Bronchial epithelial cell (primary cell): ENCODE measurements at places on chromosomes 1 and 21.

- DNase-seq = no peak
Observed at GRCh38 chr1:246582301-246583055, 16.2 kb downstream of the CNST start.

GRCh38 chr1:214843281-214843680 is 239.3 kb upstream of the KCNK2 start:
- peak; percentile 16 for DNase-seq

GRCh38 chr1:235820061-235820460 is 46.6 kb downstream of the LYST start:
- no peak for DNase-seq

DNA sequence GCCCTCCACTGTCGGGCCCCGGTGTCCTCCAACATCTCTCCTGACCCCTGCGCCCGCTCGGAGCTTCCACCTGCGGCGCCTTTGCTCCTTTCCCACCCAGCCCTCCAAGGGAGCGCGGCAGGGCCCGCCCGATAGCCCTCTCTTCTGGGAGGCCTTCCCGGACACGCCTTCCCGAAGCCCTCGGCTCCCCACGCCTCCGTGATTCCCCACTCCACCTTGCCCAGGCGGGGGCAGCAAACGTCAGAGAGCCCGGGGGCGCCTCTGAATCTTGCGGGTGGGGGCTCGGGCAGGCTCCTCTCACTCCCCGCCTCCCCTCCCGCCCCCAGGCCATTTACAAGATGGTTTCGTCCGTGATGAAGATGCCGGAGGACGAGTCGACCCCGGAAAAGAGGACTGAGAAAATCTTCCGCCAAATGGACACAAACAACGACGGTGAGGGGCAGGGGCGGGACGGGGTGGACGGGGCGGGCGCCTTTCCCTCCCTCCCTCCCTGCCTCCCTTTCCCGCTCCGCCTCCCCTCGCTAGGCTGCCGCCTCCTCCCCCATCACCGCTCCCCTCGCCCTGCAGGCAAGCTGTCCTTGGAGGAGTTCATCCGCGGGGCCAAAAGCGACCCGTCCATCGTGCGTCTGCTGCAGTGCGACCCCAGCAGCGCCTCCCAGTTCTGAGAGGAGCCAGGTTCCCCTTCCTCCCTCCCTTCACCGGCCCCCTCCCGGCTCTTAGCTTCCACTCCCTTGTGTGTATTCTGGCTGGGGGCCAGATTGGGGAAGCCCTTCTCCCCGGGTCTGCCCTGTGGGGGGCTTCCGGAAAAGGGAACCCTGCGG is 7.1 kb downstream of the HPCA start:
- DNase-seq = no peak

GRCh38 chr1:107493111-107493716 is 352.4 kb downstream of the NTNG1 start:
- no peak for DNase-seq

GRCh38 chr1:98556521-98557158 is 104.9 kb upstream of the SNX7 start:
- peak; percentile 64 for DNase-seq

DNA sequence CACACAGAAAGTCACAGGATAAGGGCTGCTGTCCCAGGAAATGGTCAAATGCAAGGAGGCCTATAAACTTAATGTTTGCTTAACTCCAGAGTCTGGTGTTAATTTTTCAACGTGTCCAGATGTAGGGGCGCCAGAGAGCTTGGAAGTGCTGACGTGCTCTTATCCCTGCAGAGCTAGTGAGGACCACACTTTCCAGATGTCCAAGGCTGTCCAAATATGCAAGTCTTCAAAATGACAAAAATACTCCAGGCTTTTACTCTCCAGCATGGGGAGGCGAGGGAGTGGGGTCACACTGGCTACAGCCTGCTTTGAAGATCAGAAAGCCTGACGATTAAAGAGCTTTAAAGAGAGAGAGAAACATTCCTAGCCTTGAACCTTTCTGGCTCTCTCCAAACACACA is 57.6 kb downstream of the ABCA4 start:
- peak; percentile 32 for DNase-seq

GRCh38 chr1:203743091-203743571 is 21.9 kb upstream of the LAX1 start:
- no peak for DNase-seq

DNA sequence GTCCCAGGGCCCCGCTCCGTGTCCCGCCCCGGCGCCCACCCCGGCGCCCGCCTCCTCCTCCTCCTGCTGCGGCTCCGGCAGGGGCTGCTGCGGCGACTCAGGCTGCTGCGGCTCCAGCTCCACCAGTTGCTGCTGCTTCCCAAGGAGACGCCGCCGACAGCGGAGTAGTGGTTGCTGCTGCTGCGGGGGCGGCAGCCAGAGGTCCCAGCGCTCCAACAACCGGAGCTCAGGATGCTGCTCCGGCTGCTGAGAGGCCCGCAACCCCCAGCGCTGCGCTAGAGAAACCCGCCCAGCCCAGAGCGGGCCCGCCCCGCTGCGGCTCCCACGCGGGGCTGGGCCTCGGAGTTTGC is 1.1 kb downstream of the CRCT1 start:
- peak; percentile 44 for DNase-seq

- no peak for DNase-seq
Observed at GRCh38 chr1:157910270-157910669, 68.7 kb upstream of the CD5L start.

DNA sequence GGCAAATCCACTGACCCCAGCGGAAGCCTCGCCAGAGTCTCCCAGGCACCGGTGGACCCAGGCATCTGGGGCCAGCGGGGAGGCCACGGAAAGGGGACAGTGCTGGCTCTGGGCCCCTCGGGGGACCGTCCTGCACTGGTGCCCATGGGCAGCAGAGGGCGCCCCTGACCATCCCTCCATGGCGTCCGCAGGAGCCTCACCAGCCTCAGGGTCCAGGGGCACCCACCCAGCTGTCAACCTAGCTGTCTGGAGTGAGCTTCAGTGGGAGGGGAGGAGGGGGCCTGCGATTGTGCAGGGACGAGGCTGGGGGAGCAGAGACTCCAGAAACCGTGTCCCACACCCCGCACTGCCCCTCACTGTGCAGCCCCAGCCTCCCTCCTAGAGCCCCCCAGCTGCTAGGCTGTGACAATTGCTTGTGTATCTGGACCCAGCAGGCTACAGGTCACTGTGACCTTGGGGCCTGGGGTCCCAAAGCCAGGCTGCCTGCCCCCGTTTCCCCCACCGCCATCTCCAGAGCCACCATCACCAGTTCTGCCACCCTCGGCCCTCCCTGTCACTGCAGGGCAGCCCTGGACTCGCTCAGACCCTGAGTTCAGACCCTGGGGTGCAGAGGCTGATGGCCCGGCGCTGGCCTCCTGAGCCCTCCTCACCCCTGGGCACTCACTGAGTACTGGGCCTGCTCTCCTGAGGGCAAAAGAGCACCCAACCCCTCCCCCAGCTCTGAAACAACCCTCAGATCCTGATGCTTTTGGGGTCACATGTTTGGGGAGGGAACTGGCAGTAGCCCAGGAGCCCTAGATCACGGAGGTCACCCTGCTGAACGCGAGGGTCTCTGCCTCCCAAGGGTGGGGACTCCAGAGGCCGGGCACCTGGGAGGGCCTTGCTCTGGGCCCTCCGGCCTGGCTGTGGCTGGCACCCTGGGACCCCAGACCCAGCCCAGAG is 10.6 kb upstream of the COL6A1 start:
- DNase-seq = no peak

DNA sequence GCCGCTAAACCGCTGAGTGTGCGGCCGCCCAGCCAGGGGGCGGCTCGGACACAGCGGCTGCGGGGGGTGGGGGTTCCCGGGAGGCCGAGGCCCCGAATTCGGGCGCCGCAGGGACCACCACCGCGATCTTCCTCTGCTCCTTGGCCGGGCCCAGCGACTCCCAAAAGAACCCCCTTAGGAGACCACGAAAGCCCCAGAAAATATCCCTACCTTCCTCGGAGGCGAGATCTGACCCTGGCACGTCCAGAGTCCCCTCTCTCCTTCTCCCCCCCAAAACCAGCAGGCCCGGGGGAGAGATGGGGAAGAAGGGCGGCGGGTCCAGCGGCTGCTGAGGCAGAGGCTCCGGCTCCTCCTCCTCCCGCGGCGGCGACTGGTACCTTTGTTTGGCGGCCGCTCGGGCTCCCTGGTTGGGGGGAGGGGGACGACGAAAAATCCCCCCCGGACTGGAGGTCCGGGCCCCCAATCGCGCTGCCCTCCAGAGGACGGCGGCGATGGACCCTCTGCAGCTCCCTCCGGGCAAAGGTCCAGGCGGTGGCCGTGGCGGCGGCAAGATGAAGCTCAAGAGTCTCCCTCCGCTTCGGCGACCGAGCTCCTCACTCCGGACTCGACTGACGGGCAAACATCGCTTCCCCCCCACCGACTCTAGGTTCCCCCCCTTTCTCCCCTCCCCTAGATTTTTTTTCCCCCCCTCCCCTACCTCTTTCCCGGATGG is at the start of gene ARID4B:
TSS of gene ARID4B (minus strand) at position 621 of the 712 bp plus-strand sequence. CDS start 1,260 bp downstream, outside the sequence.
- DNase-seq = no peak
